Suprapubic skin (tissue), 4 donors: ENCODE measurements at places on chromosomes 3 and 15.

GRCh38 chr3:128131897-128132646 is 8.5 kb upstream of the RUVBL1 start:
- DNase-seq: no peak

GRCh38 chr15:26872206-26872605 is 5.3 kb downstream of the GABRA5 start:
- no peak for DNase-seq

DNA sequence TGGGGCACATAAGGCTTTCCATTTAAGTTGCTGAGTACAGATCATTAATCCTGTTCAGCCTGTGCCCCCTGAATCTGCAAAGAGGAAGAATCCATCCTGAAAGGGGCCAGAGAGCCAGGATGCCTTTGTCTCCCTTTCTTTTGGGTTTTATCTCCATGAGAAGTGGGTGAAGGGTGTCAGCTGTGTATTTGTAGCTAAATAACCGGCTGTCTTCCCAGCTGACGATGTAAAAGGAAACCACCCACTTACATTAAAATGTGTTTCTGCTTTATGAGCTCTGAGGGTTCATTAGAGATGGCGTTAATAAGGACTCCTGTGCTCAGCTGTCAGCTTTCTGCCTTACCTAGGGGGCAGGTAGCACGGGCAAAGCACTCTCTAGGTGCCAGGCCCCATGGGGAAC is 83.4 kb downstream of the SLCO3A1 start:
- no peak for DNase-seq

DNA sequence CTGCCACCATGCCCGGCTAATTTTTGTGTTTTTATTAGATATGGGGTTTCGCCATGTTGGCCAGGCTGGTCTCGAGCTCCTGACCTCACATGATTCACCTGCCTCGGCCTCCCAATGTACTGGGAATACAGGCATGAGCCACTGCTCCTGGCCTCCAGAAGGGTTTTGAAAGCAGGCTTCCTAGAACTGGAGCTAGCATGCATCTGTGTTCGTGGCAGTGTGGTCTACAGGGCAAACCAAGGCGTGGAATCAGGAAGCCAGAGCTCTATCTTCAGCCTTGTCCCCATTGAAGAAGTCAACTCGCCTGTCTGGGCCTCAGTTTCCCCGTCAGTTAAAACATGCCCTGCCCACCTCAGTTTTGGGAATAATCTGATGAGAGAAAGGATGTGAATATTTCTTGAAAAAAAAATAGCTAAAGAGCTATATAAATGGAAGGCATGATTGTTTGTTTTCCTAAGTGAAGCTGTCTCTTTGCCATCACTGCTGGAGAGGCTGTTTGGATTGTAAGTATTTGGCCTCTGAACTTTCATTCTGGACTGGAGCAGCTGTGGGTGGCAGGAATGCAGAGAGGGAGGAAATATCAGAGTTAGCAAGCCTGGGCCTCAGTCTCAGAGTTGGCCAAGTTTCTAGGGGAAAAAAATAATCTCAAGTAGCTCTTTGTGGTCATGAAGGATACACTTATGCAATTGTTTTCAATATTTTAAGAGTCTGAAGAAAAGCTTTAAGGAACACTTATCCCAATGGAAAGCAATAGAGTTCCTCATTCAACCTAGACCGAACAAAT is 36.5 kb upstream of the UACA start:
- no peak for DNase-seq

DNA sequence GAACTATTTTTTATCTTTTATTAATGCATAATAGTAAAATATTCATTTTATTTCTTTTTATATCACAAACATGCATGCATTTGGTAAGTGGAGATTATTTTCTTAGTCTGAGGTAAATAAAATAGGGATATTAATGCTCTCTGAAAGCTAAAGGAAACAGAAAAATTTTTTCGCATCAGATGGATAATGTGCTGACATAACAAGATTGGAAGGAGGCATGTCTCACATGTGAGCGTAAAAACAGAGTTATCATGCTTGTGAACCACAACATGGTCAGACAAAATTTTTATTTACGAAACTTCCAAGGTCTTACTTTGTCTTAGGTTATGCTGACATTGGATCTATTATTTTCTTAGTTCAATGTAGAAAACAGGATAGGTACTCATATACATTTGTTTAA is 166.1 kb downstream of the SPATA16 start:
- DNase-seq: no peak

- DNase-seq: no peak
Observed at GRCh38 chr15:56040081-56041035, 46.9 kb upstream of the NEDD4 start.

- DNase-seq: no peak
Observed at GRCh38 chr15:69500339-69500738, 47.7 kb downstream of the RPLP1 start.

DNA sequence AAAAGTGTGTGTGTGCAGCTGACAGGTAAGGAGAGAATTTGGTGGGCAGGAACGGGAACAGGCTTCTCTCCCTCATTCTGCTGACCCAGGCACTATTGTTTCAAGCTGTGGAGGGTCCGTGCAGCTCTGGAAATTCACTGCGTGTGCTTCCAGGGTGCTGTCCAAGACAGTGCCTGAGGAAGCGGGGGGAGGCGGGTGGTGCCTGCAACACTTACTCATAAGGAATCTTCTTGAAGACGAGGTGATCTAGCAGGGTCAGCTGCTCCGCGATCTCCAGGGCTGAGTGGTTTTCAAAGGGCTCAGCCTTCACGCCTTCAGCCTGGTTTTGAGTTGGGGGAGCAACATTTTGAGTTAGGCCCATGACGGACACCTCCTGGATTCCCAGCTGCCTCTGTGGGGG is 46.6 kb upstream of the CTSH start:
- no peak for DNase-seq

- DNase-seq: no peak
Observed at GRCh38 chr3:169390271-169390670, 273.2 kb downstream of the MECOM start.

DNA sequence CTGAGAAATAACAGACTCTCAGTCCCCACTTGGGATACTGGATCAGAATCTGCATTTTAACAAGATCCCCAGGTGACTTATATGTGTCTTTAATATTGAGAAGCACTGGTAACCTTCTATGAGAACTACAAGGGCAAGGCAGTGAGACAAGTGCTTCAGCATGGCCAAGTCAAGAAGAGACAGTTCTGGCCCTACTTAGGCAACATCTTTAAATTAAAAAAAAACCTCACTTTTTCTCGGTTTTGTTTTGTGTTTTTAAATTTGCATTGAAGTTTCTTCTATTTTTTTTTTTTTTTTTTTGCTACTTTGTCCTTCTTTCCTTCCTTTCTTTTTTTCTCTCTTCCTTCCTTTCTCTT is 42.5 kb upstream of the SPTSSB start:
- DNase-seq: no peak

GRCh38 chr3:122760453-122761271 is 33.0 kb downstream of the HSPBAP1 start:
- no peak for DNase-seq

GRCh38 chr3:184299488-184300377 is 692 bp downstream of the PSMD2 start:
- peak; percentile 80 for DNase-seq

GRCh38 chr15:99424978-99425656 is 140.7 kb upstream of the MEF2A start:
- DNase-seq: no peak

GRCh38 chr3:127172211-127172610 is 20.7 kb upstream of the PRR23E start:
- DNase-seq: no peak

DNA sequence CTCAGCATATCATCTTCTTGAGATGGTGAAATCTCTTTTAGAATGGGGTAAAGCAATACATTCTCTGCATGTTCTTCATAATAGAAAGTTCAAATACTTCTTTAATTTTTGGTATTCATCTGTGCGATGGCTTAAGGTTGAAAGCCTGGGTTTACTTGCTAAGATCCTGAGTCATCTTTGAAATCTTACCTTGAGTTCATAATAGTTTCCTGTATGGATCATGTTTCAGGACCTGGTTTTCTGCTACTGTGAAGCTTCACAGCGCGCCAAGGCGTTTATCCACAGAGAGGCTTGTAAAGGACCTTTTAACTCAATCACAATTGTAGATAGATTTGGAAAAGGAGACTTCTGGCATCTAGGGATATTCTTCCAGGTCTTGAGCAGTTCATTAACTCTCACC is 39.0 kb downstream of the MED12L start:
- DNase-seq: no peak

- no peak for DNase-seq
Observed at GRCh38 chr3:156763386-156763785, 62.8 kb upstream of the LEKR1 start.

GRCh38 chr3:48748754-48749153 is 31.7 kb upstream of the IP6K2 start:
- DNase-seq: no peak

DNA sequence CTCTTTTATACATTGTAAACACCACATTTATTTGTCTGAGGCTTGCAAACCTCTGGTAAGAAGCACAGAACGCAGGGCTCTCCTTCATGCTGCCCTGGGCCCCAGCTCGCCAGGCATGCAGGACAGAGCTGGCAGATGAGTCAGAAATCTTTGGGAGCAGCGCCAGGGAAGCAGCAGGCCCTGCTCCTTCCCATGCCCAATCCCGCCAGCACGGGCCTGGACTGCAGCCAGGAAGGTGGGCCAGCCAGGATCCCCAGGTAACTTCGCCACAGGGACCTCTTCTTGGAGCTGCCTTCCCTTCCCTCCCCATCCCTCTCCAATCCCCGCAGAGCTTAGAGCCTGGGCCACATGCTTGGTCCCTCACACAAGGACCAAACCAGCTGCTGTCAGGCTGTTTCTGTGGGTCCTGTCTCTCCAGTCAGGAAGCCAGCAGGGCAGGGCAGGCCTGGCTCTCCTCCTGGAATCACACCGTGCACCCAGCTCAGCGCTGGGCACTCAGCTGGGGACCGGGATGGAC is 8.8 kb downstream of the STOML1 start:
- peak; percentile 79 for DNase-seq
